Fibroblast of skin of right quadriceps (primary cell): ENCODE measurements at places on chromosomes 2 and 18.

DNA sequence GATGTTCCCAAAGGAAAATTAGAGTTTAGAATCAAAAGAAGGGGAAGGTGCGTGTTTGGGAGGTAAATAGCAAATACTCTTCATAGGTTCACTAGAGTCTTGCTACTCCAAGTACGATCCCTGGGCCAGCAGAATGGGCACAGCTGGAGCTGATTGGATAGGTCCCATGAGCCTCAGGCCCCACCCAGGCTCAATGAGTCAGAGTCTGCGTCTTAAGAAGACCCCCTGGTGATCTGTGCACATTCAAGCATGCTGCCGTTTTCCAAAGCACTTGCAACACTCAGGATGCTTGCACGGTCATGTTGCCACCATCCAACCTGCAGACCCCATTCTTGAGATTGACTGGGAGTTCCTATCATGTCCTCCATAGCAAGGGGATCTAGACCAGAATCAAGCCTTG, 40.5 kb downstream of the ABCG8 start:
- DNase-seq = peak; percentile 23

- DNase-seq = no peak
These were observed 731.4 kb downstream of the TSN start for GRCh38 chr2:122486705-122487415.

- DNase-seq = peak; percentile 27
These were observed 10.2 kb upstream of the ARHGAP28 start for GRCh38 chr18:6719098-6719846.

DNA sequence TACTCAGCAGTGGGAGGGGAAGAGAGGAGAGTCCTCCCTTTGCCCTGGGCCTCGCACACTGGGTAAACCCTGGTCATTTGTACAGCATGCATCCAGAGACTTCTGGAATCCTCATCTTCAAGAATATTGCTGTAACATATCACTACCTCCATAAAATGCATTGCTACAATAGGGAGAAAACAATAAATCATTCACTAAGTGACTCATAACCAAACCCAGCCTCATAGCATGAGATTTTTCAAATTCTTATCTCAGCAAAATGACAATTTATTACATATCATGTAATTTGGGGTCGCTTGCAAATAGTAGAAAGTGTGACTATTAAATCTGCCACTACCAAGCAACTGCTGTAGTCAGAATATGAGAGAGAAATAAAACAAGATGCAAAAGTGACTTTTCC, 189.4 kb downstream of the ALK start:
- DNase-seq = peak; percentile 40

- DNase-seq = no peak
These were observed 17.0 kb downstream of the RTN4 start for GRCh38 chr2:55033076-55033742.

GRCh38 chr2:136361521-136361920, 243.6 kb upstream of the CXCR4 start:
- DNase-seq = no peak

DNA sequence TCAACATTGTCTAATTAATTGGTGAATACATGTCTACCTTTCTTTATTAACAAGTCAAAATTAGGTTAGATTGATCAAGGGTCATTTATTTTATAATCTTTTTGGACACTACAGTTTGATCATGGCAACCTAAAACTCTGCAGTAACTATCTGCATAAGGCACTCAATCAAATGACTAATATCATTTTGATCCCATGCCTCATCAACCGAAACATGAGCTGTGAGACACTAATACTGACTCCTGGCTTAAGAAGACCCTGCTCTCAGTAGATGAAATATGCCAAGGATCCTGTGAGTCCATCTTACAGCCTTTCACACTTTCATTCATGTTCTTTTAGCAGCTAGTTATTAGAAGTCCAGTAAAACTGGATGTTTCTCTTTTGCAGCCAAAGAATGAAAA, 169.4 kb upstream of the CAVIN2 start:
- peak; percentile 73 for DNase-seq

- no peak for DNase-seq
These were observed 6.4 kb downstream of the IL1RL1 start for GRCh38 chr2:102317715-102318114.

DNA sequence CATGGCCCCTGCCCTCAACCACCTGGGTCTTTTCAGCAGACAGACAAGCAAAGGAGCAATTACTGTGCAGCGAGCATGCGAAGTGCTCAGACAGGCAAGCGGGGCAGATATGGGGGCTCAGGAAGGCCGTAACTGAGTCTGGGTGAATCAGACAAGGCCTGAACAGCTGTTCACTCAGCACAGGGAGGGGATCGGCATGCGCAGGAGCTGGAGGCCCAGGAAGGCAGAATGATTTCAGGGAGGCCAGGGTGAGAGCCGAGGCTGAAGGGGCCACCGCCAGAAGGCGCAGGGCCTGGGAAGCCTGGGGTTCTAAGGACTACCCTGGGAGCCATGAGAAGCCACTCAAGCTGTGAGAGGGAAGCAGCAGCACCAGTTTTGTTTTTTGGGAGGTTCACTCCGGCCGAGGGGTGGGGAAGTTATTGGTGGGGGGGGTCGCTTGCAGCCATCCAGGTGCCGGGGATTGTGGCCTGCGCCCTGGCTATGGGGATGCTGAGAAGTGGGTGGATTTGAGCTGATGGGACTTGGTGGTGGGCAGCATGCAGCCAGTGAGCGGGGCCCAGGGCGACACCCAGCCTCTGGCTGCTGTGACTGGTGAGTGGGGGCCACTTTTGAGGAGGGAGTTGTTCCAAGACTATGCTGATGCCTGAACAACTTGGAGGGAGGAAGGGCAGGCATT, 132.2 kb downstream of the TSN start:
- DNase-seq = no peak

GRCh38 chr18:49371073-49371472, 89.4 kb downstream of the DYM start:
- DNase-seq = no peak

- peak; percentile 7 for DNase-seq
These were observed 75.1 kb downstream of the ACOXL start for GRCh38 chr2:110807522-110807921.

DNA sequence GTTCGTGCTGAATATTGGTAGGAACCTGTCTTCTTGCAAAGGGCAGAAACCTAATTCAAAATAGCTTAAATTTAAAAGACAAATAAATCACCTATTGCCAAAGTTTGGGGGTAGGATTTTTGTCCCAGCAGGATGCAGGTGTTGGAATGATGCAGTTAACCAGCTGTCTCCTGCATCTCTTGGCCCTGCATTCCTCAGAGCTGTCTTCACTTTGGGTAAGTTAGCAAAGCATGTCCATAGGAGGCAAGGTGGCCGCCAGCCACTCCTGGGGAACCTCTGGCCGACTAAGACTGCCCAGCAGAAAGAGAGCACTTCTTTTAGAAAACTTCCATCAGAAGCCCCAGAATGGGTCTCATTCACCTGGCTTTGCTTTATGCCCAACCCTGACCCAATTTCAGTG, 20.5 kb upstream of the NYAP2 start:
- DNase-seq = no peak

DNA sequence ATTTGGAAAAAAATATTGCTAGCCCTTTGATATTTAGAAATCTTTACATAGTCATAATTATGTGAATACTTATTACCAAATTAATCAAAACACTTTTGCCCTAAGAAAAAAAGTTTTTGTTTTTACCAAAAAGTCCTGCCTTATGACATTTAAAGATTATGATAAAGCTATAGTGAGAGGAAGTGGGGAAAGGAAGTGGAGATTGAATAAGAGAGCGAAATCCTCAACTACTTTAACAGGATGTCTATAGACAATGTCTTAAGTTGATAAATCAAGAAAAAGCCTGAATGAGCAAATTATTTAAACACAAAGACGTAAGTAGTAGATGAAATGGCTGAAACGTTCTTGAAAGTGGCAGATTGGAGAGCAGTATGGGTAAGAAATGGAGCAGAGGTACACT, 20.9 kb upstream of the VPS54 start:
- no peak for DNase-seq

DNA sequence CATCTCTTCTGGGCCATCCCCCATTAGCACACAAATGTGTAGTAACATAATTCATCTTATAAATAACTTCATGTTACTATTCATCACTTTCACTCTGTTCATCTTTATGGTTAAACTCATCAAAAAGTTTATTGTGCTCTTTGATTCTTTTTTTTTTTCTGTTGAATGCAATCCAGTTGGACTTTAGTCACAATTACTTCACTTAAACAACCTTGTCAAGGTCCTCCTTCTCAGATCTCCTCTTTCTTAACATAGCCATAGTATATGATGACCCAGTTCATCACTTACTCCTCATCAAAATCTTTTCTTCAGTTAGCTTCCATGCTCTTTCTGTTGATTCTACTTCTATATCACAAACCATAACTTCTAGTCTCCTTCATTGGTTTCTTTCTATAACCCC, 80.2 kb upstream of the ZC3H15 start:
- no peak for DNase-seq

GRCh38 chr18:55228707-55229106, 269.4 kb upstream of the CCDC68 start:
- no peak for DNase-seq

- DNase-seq = peak; percentile 69
These were observed 285.0 kb upstream of the PARD3B start for GRCh38 chr2:204260162-204260877.

DNA sequence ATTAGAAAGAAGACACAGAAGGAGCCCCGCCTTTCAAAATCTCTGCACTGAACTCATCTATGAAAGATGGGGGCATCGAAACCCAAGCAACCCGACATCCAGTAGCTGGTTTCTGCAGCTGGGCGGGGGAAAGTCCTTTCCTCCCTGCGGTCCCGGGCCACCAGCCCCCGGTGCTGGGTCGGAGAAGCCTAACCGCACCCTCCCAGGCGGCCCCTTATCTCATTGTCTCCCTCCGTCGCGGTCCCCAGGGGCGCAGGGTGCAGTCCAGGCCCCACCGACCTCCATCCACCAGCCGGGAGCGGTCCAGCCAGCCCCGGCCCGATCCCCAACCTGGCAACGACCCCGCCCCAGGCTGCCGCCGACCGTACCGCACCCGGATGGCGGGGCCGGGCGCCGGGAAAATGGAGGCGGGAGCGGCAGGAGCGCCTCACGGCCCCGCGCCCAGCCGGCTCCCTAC, 452 bp downstream of the RAPH1 start:
- no peak for DNase-seq

DNA sequence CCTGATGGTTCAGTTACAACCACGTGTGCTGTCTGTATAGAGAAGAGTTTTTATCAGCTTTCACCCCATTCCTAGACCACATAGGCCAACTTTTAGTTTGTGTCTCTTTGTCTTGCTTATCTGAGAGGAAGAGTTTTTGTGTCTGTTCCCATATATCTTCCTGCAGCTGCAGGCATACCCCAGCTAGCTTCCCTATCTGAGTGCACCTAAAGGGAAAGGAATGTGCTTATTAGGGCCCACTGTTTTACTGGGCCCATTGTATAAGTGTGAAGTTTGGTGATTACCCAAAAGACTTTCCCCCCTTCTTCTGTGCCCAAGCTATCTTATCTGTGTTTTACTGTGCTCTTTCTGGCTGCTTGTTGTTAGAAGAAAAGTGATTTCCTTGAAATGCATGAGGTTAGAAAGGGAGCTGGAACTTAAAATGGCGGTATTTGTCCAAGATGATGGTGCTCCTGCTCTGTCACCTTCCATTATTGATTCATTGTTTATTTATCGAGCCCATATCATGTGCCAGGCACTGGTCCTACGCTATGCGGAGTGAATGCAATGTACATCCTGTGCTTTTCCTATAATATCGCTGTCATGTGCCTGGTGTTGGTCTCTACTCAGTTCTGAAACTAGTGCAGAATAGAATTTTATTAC, 57.2 kb downstream of the NYAP2 start:
- no peak for DNase-seq

GRCh38 chr18:6054256-6054842, 159.0 kb upstream of the TMEM200C start:
- DNase-seq = no peak

- no peak for DNase-seq
These were observed 60.1 kb downstream of the ASAP2 start for GRCh38 chr2:9266711-9267110.

- DNase-seq = no peak
These were observed 10.0 kb downstream of the FHOD3 start for GRCh38 chr18:36307513-36307912.

GRCh38 chr2:68478688-68479087, 11.3 kb downstream of the APLF start:
- no peak for DNase-seq

DNA sequence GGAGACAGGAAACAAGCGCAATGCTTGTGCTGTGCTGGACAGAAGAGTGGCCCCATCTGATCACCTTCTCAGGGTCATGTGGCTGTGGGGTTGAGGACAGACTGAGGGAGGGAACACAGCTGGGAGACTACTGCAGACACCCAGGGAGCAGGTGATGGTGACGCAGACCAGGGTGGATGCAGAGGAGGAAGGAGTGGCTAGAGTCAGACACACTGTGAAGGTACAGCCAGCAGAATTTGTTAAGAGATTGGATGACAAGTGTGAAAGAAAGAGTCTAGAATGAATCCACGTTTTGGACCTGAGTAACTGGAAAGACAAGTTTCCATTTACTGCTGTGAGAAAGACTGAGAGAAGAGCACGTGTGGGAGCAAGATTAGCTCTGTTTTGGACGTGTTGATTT, 15.9 kb upstream of the POMC start:
- DNase-seq = no peak
